ENCODE measurements at places on chromosomes 11 and 22.

DNA sequence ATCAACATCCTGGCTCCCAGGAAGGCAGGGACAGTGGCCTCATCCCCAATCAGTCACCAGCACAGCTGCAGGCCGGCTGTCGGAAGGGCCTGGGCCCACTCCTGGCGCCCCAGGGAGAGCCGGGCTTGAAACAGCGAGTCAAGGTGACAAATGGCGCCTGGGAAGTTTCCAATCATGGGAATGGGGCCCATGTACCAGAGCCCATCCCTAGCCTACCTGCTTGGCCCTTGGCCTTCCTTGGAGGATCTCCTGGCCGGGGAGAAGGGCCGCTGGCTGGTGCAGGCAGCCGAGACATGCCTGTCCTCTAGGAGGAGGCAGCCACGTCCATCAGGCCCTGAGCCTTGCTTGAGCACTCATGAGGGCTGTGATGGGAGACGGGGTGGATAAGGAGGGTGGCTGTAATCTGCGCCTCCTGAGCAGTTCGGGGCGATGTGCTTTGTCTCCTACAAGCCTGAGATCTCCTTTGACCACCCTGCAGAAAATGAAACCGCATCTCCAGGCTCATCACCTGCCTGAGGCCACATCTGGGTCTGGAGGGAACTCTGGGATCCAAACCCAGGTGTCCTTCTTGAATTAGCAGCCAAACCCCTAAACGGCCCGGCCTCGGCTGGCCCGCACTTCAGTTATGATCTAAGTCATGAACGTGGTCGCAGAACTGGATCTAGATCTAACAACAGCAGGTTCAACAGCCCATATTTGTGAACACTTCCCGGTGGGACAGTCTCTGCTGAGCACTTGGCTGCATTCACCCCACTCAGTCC, 862.0 kb downstream of the TBC1D22A start:
- DNase-seq: no peak

GRCh38 chr22:49617866-49618676, 209.6 kb downstream of the BRD1 start:
- DNase-seq: no peak

GRCh38 chr22:48297296-48297695, 1530.4 kb downstream of the BRD1 start:
- DNase-seq: no peak

- no peak for DNase-seq
Observed at GRCh38 chr11:1178201-1178885, 20.6 kb downstream of the MUC5AC start.

- no peak for DNase-seq
Observed at GRCh38 chr11:62075438-62075837, 48.4 kb upstream of the INCENP start.

DNA sequence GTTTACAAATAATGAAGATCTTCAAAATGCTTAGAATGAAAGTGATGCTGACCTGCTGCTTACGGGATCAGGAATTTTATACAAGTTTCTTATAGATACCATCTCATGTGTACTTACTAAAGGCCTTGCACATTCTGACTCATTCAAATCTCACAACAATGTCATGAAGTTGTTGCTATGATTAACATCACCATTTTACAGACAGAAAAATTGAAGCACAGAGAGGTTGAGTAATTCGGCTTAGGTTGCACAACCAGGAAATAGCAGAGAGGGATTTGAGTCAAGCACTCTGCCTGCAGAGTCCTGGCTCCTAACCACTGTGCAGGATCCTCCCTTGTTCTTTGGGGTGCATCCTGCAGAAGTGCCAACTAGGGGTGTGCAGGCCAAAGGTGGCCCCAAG, 471.9 kb downstream of the MIAT start:
- peak; percentile 91 for DNase-seq

DNA sequence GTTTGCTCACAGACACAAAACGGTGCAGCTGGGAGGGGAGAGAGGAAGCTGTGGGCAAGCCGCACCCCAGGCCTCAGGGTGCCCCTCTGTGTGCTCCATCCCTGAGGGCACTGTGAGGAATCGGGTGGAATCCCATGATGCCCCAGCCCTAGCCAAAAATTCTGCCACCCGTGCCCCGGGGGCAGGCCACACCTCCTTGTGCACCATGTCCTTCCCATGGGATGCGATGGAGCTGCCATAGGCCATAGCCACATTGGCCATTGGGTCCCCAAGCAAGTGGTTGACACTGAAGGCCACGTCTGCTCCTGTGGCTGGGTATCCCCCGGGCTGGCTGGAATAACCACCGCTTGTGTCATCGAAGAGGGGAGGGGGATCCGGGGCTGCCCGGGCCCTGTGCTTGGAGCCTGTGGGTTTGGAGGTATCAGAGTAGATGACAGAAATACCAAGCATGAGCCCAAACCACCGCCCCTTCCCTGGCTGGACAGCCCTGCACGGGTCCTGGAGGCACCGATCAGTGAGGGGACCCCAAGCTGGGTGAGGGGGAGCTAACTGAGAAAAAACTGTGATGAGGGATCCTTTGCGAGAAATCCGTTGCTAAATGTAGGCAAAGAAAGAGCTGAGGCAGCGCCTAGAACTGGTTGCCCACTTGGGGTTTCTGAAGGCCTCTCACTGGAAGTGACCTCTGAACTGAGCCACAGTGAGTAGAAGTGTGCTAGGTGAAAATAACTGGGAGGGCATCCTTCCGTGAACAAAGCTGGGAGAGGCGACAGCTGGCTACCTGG, 863 bp downstream of the YIF1A start:
- DNase-seq: no peak

GRCh38 chr11:100687630-100688395, 725 bp downstream of the ARHGAP42 start:
- DNase-seq: peak; percentile 83

DNA sequence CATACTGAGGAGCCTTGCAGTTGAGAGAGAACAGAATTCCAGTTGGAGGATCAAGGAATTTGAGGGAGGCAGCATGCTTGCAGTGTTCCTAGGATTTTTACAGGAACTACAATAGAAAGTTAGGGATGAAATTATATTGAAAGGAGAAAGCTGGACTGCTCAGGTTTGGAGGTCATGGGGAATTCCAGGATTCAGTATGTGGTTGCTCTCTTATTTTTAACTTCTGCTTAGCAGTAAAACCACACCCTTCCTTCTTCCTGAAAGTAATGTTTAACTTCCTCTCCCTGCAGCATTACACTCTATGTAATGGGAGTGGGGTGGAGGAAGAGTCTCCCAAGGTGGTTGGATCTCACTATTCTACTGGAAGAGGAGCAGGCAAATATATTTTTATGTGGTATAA, 31.3 kb downstream of the CTNND1 start:
- DNase-seq: no peak

- peak; percentile 59 for DNase-seq
Observed at GRCh38 chr11:95563173-95563572, 226.4 kb downstream of the FAM76B start.

DNA sequence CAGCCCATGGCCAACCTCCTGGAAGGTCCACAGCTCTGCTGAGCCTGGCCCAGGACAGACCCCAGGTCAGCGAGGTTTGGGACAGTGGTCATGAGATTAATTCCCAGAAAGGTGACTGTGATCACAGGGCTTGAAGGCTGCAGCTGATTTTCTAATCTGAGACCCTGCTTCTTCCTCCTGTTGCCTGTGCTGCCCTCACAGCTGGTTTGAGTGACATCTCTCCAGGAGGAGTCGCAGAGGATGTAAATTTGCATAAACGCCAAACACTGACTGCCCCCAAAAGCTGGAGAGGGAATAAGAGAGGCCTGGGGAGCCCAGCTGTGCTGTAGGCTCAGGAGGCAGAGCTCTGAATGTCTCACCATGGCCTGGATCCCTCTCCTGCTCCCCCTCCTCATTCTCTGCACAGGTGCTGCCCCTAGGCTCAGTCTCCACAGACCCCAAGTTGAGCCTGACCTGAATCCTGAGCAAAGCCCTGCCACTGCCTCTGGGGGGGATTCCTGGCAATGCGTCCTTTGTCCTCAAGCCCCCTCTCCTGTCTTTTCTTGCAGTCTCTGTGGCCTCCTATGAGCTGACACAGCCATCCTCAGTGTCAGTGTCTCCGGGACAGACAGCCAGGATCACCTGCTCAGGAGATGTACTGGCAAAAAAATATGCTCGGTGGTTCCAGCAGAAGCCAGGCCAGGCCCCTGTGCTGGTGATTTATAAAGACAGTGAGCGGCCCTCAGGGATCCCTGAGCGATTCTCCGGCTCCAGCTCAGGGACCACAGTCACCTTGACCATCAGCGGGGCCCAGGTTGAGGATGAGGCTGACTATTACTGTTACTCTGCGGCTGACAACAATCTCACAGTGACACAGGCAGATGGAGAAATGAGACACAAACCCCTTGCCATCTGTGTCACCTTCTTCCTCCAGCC, 23.8 kb downstream of the GGTLC2 start:
- no peak for DNase-seq

- DNase-seq: peak; percentile 94
Observed at GRCh38 chr11:76620489-76620888, 50.1 kb downstream of the LRRC32 start.

DNA sequence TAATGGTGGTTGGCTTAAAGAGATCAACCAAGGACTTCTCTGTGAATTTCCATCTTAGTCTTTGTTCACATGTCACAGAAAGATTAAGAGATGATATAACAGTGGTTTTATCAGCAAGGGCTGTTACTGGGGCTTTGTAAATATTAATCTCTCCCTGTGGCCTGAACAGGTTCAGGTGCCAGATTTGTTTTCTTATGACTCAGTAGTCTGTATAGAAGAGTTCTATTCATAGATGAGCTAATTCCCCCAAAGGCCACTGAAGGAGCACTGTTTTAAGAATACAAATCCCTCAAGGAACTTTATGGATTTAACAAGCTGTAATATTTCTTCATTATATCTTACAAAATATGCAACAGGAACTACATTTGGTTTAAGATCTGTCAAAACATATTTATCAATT, 50.4 kb downstream of the TCP11L1 start:
- DNase-seq: peak; percentile 6

- DNase-seq: no peak
Observed at GRCh38 chr11:10302359-10302743, 2.5 kb upstream of the ADM start.

DNA sequence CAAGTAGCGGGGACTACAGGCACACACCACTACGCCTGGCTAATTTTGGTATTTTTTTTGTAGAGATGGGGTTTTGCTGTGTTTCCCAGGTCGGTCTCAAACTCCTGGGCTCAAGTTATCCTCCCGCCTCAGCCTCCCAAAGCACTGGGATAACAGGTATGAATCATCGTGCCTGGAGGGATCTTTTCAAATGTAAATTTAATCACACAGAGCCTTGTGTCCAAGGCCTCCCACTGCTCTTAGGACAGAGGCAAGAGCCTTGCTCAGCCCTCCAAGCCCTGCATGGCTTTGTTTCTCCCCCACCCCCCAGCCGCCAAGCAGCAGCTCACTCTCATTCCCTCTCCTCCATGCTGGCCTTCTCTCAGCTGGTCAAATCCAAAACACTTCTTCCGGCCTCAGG, 75.3 kb upstream of the CREB3L1 start:
- no peak for DNase-seq

DNA sequence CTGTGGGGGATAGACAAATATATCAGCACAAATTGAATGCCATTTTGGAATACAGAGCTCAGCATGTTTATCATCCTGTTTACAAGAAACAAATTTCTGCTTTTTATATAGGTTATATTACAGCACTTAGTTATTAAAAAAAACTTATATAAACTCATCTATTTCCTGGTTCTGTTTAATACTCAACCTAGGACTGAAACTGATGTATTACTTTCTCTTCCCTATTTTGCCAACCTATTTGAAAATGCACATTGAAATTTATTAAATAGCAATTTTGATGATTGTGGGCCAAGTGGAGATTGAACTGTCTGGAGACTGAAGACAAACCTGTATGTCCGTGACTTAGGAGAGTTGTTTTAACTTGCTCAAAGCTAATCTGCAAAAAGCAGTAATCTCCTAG, 288.3 kb upstream of the ANO3 start:
- no peak for DNase-seq

- DNase-seq: peak; percentile 82
Observed at GRCh38 chr11:44877571-44878497, 72.8 kb downstream of the TP53I11 start.

- DNase-seq: peak; percentile 18
Observed at GRCh38 chr11:68099474-68100405, 21.4 kb downstream of the CHKA start.

- peak; percentile 100 for DNase-seq
Observed at GRCh38 chr11:121829159-121829643, 286.8 kb downstream of the BLID start.

DNA sequence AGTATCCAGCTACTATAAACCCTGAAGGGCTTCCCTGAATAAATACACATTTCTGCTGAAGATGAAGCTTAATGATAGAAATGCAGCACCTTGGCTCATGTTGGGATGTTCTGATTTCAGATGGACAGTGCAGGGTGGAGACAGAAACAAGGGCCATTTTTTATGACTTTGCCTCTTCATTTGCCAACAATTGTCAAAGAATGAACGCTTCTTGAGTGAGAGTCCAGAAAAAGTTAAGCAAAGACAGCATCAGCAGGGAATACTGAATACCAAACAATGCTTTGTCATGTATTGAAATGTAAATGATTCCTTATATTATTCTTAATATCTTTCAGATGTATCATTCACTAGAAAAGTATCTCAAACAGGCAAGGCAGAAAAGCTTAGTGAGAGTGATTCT, 84.9 kb downstream of the TRPC6 start:
- no peak for DNase-seq

- no peak for DNase-seq
Observed at GRCh38 chr11:127461241-127462064, 460.9 kb upstream of the KIRREL3 start.

GRCh38 chr22:43488031-43488866, 76.4 kb downstream of the MPPED1 start:
- DNase-seq: no peak

DNA sequence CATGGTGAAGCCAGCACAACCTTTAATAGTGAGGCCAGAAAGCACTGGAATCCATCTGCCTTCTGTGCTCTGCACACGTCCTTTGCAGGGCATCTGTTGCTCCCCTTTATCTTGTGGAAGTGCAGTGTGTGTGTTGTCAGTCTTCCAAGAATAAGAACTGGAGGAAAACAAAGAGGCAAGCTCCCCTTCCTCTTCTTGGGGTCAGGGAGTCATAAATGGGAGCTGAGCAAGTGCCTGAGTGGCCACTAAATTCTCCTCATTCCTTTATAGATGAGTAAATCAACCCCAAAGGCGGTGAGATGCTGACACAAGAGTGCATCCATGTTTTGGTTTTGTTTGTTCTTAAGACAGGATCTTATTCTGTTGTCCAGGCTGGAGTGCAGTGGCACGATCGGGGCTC, 38.3 kb downstream of the WT1 start:
- DNase-seq: peak; percentile 50

- no peak for DNase-seq
Observed at GRCh38 chr11:60948250-60948649, 3.7 kb downstream of the SLC15A3 start.

DNA sequence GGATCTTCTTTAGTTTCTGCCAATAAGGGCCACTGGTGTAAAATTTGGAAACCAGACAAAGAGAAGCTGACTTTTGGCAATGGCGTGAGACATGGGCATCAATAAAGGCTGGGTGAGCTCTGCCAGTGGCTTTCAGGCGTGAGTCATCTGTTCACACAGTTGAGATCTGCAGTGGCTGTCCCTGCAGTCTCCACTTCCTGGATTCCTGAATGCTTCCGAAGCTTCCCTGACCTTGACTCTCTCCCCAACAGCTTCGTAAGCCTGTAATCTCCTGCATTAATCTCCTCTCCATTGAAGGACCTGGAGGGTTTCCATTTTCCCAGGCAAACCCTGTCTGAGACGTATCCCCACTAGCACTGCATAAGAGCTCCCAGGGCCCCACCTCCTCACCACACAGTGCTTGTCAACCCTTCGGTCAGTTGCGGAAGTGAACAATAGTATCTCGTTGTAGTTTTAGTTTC, 574.7 kb downstream of the TBC1D22A start:
- peak; percentile 79 for DNase-seq

- DNase-seq: peak; percentile 86
Observed at GRCh38 chr11:111465400-111465799, 46.8 kb downstream of the BTG4 start.

- no peak for DNase-seq
Observed at GRCh38 chr22:43392385-43392989, 19.3 kb upstream of the MPPED1 start.
